ENCODE measurements at places on chromosomes 11 and 22. TPM values are rescaled to one million over a fixed set of nuclear protein-coding genes. Genes with fewer than 3 reads are reported as not detected.

- H3K4me3 ChIP-seq = no peak overlapping the region
- no peaks in the 10 kb centered on the region for H3K4me1 ChIP-seq
- no peak for DNase-seq
- no peak overlapping the region for H3K27ac ChIP-seq
- no peaks in the 10 kb centered on the region for H3K27me3 ChIP-seq
- H3K36me3 ChIP-seq = no peaks in the 10 kb centered on the region
Observed at GRCh38 chr11:36620246-36620645, 22.2 kb upstream of the RAG2 start.

GRCh38 chr22:25142102-25142501 is 57.6 kb upstream of the CRYBB3 start:
- H3K4me1 ChIP-seq = no peaks in the 10 kb centered on the region
- DNase-seq = no peak
- no peaks in the 10 kb centered on the region for H3K36me3 ChIP-seq
- H3K4me3 ChIP-seq = no peak overlapping the region
- no peak overlapping the region for H3K27ac ChIP-seq

DNA sequence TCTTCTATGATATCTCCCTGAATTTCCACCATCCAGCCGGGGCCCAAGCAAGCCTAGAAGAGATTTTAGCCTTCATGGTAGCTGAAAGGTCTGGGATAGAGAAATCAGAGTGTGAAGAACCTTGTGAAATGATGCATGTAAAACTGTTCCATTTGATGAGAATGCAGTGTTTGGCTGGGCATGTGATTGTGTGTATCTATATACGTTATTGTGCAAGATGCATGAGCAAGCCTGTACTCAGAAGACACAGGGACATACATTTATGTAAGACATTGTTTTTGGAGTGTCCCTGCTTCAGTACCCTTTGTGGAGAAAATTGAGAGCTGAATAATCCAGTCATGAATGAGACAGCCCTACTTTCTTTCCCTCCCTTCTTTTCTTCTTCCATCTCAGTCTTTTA is 15.2 kb upstream of the OR52K2 start:
- no peak overlapping the region for H3K27ac ChIP-seq
- no peaks in the 10 kb centered on the region for H3K27me3 ChIP-seq

GRCh38 chr11:77558380-77558779 is 31.4 kb upstream of the AQP11 start:
- DNase-seq = no peak
- H3K4me3 ChIP-seq = no peak overlapping the region
- no peaks in the 10 kb centered on the region for H3K36me3 ChIP-seq

GRCh38 chr11:69773626-69774353 is 1.4 kb downstream of the FGF4 start:
- no peak overlapping the region for H3K27ac ChIP-seq
- no peak for DNase-seq
- no peaks in the 10 kb centered on the region for H3K36me3 ChIP-seq
- no peaks in the 10 kb centered on the region for H3K4me1 ChIP-seq
- H3K4me3 ChIP-seq = no peak overlapping the region

DNA sequence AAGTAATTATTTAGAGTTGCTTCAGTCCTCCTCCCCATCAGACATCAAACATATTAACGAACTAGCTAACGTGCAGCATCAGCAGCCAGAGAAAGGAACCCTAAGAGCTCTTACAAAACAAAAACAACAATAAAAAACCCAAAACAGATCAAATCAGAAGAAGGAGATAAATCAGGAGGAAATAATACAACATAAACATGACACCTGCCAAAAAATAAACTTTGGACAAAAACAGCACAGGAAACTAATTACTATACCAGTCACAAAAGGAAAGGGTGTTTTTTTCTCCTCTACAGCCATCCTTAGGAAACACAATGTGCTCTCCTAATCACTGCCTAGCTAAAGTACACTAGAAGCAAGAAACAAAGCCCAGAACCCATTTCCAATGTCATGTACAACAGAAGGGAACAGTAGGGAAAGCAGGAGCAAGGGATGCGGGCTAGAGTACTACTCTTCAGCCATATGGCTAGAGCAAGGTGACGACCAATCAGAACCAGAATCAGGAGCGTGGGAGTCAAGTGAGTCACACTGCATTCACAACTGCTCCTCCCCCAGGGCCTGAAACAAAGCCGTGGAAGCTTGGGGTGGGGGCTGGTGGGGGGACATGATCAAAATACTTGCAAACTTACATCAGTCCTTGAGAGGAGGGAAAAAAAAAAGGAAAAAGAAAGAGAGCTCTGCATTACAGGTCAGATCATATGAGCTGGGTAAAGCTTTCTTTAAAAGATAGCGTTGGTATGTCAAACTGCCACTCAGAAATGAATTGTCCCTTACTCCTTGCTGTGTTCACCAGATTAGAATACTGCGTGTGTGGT is 60.4 kb downstream of the LARGE2 start:
- no peaks in the 10 kb centered on the region for H3K27me3 ChIP-seq
- H3K4me3 ChIP-seq = no peak overlapping the region
- H3K4me1 ChIP-seq = no peaks in the 10 kb centered on the region
- no peak for DNase-seq
- H3K27ac ChIP-seq = no peak overlapping the region

The VWCE gene
- total RNA-seq = 2.7 TPM

The MUS81 gene
- 68.5 TPM for total RNA-seq

The SLC22A8 gene
- total RNA-seq = not detected

All from GM12878 (cell line).